CD4-positive, alpha-beta T cell treated with Interleukin-2 at 100 ng/mL for 4 hours (primary cell): ENCODE measurements at places on chromosomes 7 and 10.

DNA sequence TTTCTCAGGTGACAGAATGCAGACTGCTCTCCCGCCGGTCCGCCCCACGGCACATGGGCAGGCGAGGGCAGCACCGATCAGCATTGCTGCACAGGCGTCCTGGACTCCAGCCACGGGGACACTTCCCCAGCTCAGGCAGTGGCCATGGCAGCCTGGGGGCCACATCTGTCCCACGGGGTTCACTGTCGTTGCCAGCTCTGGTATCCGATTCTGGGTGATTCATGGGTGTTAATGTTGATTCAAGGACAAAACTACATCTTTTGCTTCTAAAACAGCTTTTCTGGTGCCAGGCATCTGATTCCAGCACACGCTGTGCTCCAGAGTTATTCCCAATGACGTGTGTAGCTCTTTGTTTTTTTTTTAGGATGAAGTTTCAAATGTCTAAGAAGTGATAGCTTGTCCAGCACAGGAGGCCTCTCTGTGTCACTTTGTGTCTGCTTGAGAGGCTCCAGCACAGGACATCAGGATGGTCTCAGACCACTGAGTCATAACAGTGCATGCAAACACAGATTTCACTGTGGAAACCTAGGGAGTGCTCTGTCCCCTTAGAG, 218.0 kb downstream of the WDR37 start:
- no peak for DNase-seq

- no peak for DNase-seq
Observed at GRCh38 chr10:91023700-91024398, 103.0 kb upstream of the ANKRD1 start.

GRCh38 chr7:13702251-13702650, 287.2 kb downstream of the ETV1 start:
- DNase-seq = no peak

- no peak for DNase-seq
Observed at GRCh38 chr7:95723583-95724180, 48.7 kb upstream of the DYNC1I1 start.

GRCh38 chr10:29730969-29731368, 96.2 kb upstream of the SVIL start:
- no peak for DNase-seq

- no peak for DNase-seq
Observed at GRCh38 chr10:80167471-80168161, 35.1 kb downstream of the PLAC9 start.

GRCh38 chr7:82012453-82012852, 242.6 kb upstream of the HGF start:
- DNase-seq = no peak
